ENCODE measurements at places on chromosomes 2 and 18.

- no peak for DNase-seq
Measured at GRCh38 chr2:232979871-232980461, 33.1 kb downstream of the NGEF start.

- no peak for DNase-seq
Measured at GRCh38 chr2:32496662-32497061, 131.2 kb upstream of the TTC27 start.

GRCh38 chr18:29060349-29060748 is 883.4 kb upstream of the CDH2 start:
- DNase-seq = no peak

- no peak for DNase-seq
Measured at GRCh38 chr2:230713331-230714135, 891 bp downstream of the CAB39 start.

DNA sequence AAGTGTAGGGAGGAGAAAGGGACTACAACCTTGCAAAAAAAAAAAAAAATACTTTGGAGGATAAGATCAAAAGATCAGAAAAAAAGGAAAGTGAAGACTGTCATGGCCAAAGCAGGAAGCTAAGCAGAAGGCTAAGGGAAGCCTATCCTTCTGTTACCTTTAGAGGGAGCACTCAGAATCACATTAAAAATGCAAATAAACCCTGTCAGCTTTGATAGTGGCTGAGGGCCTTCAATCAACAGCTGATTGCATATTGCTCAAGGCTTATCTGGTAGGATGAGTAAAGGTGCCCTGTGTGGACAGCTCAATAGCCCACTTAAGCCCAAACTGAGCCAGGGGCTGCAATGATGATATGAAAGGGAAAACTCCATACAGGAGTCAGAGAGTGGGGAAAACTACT is 1021.2 kb downstream of the LRP1B start:
- no peak for DNase-seq

- no peak for DNase-seq
Measured at GRCh38 chr18:59959073-59959472, 59.3 kb downstream of the PMAIP1 start.

- DNase-seq = no peak
Measured at GRCh38 chr2:130915595-130916437, 79.1 kb downstream of the ARHGEF4 start.

- DNase-seq = no peak
Measured at GRCh38 chr2:6287406-6287805, 578.3 kb downstream of the CMPK2 start.

DNA sequence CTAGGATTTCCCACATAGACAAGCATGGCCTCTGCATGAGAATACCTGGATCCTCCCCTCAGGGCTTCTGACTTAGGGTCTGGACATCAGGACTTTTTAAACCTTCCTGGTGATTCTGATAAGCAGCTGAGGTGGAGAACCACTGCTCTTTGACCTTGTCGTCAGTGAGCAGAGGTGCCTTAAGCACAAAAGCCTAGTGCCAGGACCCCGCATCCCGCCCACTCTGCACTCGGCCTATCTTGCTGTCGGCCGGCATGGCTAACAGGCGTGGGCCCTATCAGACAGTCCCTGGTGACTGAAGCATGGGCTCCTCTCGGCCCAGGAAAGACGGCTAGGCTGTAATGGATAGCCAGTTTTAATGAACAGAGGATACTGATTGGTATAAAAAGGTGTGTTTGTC is 6.2 kb downstream of the ANKRD23 start:
- no peak for DNase-seq

DNA sequence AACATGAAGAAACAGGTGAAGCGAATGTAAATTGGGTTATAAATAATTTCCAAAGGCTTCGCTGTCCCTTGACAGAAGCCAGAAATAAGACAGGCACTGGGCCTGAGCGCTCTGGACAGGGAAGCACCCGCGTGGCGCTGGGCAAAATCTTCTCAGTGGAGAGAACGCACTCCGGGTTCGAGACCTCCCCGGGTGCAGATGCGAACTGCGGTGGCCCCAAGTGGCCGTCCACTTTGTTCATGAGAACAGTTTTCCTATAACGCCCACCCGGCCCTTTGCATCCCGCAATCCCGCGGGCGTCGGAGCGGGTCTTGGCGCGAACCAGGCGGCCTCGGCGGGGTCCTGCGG is 651 bp upstream of the DPYSL5 start:
- no peak for DNase-seq

- DNase-seq = no peak
Measured at GRCh38 chr2:6353669-6354068, 512.0 kb downstream of the CMPK2 start.

- DNase-seq = no peak
Measured at GRCh38 chr2:178109813-178110212, 2.4 kb upstream of the RBM45 start.

DNA sequence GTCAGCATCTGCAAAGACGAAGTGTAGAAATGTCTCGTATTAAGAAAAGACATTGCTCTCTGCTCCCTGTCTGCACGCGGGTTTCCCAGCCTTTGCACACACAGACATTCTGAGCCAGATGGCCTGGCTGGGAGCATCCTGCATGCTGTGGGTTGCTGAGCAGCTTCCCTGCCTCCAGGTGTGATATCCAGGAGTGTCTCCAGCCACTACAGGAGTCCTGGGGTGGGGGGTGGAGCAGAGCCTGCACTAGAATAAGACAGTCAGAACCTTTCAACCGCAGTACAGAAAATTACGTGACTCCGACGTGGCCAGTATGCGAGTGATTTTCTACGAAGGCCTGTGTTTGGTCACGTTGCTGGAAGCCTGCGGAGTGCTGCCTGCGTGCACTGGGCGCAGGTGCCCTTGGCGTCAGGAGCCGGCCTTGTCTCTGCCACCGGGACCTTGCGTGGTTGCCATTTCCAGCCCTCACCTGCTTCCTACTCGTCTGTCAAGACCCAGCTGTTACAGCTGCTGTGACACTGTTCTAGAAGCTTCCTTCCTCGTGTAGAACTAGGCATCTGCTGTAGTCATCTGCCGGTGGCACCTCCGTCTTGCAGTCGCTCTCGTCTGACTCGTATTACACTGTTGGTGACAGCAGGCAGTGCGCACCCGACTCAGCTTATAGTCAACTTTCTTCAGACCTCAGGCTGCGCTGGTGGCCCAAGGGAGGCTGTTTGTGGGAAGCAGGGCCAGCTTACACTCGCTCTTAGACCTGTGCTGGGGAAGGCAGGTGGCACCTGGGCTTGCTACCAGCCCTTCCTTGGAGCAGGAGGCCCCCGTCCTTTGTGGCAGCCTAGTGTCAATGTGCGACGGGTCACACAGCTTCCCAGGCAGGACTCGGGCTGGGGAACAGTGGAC is 11.2 kb downstream of the CTDP1 start:
- DNase-seq = no peak

DNA sequence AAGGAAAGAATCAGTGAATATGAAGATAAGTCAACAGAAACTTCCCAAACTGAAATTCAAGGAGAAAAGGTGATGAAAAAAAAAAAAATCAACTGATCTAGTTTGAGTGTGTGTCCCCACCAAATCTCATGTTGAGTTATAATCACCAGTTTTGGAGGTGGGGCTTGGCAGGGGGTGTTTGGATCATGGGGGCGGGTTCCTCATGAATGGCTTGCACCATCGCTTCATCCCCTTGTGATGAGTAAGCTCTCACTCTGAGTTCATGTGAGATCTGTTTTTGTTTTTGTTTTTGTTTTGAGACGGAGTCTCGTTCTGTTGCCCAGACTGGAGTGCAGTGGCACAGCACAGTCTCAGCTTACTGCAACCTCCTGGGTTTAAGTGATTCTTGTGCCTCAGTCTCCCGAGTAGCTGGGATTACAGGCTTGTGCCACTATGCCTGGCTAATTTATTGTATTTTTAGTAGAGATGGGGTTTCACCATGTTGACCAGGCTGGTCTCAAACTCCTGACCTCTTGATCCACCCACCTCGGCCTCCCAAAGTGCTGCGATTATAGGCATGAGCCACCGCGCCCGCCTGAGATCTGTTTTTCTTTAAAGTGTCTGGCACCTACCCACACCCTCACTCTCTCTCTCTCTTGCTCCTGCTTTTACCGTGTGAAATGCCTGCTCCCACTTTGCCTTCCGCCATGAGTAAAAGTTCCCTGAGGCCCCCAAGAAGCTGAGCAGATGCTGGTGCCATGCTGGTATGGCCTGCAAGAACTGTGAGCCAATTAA is 4.0 kb upstream of the SLC66A2 start:
- DNase-seq = no peak

DNA sequence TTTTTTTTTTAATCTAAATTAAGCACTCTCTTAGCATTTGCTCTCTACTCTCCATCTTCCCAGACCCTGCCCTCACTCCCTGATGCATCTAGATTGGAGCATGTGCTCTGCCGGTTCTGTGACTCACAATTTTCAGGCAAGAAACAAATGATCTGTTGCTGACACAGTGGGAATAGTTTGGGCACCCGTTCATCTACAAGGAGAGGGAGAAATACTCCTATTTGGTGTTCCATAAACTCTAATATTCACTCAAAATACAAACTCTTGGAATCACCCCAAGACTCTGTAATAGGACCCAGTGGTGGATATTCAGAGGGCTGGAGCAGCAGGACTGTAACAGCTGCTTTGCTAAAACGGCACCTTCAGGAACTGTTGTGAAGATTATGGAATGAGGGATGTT is 37.1 kb upstream of the LINC00305 start:
- no peak for DNase-seq

- DNase-seq = no peak
Measured at GRCh38 chr2:11398750-11399437, 54.5 kb upstream of the ROCK2 start.

DNA sequence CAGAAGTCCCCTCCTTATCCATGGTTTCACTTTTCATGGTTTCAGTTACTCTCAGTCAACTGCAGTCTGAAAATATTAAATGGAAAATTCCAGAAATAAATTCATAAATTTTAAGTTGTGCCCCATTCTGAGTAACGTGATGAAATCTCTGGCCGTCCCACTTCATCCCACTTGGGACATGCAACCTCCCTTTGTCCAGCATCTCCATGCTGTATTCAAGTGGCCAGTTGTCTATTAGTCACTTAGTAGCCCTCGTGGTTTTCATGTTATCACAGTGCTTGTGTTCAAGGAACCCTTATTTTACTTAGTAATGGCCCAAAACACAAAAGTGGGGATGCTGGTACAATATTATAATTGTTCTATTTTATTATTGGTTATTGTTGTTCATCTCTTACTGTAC is 18.0 kb upstream of the DAPL1 start:
- no peak for DNase-seq

GRCh38 chr2:1652034-1652790 is 92.1 kb downstream of the PXDN start:
- DNase-seq = no peak

DNA sequence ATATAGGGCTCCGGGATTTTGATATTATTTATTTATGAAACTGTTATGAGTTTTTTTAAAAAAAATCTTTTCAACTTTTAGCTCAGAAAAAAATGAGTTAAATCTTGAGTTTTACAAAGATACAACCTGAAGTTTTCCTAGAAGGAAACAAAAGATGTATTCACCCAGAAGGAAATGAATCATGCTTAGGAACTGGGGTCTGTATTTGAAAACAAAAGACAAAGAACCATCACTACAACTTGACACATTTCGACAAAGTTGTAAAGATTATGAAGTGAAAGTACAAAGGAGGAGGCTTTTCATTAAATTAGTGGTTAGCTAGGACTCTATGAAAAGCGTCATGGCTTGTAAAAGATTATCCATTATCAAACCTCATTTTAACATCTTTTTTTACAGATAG is 143.3 kb downstream of the PDE1A start:
- no peak for DNase-seq

DNA sequence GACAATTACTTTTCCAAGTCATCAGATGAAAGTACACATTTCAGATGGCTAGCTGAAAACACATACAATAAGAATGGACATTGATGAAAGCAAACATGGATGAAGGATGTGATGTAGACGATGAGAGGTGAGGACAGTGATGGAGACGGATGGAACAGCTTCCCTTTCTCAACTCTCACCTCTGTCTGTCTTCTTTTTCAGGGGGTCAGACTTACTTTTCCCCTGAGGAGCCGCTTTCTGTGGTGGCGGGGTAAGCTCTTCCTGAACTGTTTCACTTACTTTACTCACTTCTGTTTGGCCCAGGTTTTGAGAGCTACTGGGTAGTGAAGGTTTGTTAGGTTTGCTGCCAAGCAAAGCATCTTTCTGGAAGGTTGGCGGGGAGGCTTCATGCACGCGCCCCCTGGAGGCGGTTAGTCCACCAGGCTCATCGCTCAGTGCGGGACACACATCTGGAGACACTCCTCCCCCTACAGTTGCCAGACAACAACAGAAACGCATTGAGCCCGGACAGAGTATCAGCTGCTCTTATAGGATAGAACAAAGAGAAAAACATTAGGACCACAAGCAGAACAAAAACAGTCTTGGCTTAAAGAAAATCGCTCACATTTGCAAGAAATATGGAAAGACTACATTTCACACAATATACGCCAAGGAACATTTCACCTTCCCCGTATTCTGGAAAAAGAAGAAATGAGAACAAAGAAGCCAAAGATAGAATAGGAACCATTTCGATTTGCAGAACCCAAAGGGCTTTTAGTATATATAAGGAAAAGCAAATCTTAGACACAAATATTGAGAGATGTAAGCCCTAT is 90.5 kb downstream of the MYOM1 start:
- peak; percentile 80 for DNase-seq

DNA sequence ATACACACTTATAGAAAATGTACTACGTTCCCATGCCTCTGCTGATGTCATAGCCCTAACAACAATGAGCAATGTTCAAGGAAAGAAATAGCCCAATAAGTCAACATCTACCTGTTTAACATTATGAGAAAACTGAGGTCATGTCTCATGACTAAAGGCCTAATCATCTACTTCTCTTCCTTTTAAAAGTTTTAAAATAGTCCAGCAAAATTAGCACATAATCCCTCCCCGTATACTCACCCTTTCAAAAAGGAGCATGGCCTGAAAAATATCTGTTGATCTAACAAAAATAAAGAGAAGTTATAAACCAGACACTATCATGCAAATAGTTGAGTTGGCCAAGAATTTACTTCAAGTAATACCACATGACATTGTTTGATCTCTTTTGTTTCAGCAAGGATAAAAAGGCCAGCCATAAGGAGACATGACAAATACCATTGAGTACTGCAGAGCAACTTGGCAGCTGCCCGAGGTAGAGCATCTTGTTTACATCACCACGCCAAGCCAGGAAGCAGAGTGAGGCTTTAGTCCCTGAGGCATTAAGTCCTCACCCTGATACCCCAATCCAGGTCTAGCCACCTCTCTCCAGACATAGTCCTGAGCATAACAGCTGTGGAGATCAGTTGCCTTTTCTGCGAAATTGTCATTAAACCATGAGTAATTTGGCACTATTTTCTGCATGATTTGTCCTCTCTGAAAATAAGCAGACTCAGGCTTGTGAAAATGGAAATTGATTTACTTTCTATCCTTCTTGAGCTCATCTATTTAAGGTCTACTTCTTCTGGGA is 137.4 kb upstream of the ETAA1 start:
- no peak for DNase-seq

DNA sequence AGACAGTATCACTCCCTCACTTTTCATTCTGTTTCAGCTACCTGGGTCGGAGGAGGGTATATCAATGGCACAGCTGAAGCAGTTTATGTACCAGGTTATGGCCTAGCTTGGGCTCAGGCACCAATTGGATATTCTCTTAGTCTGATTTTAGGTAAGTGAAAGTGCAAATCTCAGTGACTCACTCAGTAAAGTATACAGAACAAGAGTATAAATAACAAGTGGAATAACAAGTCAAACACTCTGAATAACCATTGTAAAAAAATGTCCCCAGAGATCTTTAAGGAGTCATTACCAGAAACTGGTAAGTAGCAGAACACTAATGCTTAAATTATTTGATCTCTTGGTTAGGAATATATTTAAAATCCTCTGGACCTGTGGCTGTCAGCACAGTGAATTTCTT is 5.7 kb downstream of the SLC5A7 start:
- DNase-seq = no peak

Data from C1 segment of cervical spinal cord (tissue), 14 donors.